ENCODE measurements at places on chromosomes 16 and 17.
A peak's percentile ranks its signal among the peaks of the same experiment; 100 is the strongest.

- no peak for DNase-seq
These were observed 74.0 kb downstream of the TANC2 start for GRCh38 chr17:63039899-63040602.

GRCh38 chr17:9368631-9369030 is 207.0 kb downstream of the STX8 start:
- DNase-seq = no peak

DNA sequence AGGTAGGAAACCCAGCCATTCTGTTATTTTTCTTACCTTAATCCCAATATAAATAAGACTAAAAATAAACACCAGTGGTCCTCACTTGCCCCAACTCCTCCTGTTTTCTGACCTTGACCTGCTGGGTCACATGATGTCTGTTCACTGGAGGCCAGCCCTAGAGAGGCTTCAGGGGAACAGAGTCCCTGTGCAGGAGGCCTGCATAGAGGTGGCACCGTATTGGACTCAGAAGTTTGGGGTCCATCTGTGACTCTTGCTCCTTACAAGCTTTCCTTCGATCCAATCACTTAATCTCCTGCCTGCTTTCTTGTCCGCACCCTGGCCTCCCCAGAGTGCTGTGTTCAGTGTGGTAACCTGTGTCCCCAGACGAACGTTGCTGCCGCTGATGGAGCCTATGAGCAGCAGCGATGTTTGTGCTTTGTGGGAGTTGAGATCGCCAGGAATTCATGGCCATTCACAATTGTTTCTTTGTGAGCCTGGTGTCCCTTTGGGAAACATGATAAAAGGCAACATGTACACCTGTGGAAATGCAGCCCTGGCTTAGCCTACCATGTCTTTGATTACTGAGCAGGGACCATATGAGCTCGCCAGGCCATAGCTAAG is 4.7 kb downstream of the IGSF6 start:
- no peak for DNase-seq

DNA sequence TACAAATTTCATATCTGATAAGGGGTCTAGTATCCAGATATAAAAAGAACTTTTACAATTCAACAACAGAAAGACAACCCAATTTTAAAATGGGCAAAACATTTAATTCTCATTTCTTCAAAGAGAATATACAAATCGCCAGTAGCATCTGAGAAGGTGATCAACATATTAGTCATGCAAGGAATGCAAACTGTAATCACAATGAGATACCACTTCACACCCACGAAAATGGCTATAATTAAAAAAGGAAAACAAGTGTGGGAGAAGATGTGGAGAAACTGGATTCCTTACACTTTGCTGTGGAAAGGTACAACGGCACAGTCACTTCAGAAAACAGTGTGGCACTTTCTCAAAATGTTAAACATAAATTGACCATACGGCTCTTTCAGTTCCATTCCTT is 168.2 kb downstream of the VPS53 start:
- DNase-seq = no peak

DNA sequence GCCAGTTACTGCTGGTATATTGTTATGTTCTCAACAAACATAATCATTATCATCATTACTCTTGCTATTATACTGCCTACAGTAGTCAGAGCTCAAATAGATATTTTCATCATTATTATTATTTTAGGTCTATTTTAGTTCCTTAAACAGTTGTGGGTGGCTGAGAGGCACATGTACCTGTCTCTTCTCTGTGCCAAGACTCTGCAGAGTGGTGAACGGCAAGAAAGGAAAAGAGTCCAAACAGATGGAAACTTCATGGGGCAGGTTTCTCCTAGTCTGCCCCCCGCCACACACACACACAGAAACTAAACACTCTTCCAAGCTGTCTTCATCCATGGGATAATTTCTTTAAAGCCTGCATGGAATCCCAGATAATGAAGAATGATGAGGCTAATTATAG is 77.7 kb upstream of the CLEC3A start:
- no peak for DNase-seq

GRCh38 chr16:2250652-2251295 is 613 bp downstream of the ECI1 start:
- DNase-seq = no peak

DNA sequence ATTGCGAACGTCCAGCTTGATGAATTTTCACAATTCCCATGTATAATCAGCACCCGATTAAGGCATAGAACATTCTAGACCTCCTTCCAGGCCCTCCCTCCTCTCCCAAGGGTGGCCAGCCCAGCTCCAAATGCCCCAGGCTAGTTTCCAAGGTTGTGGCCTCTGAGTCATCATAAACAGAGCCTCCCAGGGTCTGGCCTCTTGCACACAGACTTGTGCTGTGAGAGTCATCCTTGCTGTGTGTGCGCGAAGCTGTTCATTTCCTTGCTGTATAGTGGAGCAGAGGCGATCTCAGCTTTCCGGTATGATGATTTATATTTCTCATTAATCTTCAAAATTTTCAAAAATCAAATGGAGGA is 20.5 kb upstream of the JPH3 start:
- DNase-seq = peak; percentile 90

GRCh38 chr17:81388612-81389367 is 6.5 kb upstream of the BAHCC1 start:
- no peak for DNase-seq

DNA sequence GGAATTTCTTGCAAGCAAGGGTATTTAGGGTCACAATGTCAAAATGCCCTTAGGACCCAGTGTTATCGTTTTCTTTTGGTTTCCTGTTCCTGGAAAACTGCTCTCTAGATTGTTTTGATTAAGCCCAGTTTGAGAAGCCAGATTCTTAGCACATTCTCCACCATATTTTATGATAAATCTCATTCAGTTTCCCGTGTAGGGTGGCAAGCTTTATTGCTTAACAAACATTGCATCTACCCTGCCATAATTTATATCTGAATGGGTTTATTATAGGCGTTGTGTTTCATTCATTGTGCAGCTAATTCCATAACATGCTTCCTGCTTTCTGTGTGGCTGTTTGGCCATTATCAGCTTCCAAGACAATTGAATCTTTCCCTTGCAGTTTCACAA is 389.1 kb upstream of the DYNLRB2 start:
- no peak for DNase-seq

GRCh38 chr17:31506517-31506916 is 115.0 kb downstream of the RAB11FIP4 start:
- DNase-seq = no peak

- DNase-seq = peak; percentile 32
These were observed 1.2 kb downstream of the KCNJ16 start for GRCh38 chr17:70076189-70076588.

DNA sequence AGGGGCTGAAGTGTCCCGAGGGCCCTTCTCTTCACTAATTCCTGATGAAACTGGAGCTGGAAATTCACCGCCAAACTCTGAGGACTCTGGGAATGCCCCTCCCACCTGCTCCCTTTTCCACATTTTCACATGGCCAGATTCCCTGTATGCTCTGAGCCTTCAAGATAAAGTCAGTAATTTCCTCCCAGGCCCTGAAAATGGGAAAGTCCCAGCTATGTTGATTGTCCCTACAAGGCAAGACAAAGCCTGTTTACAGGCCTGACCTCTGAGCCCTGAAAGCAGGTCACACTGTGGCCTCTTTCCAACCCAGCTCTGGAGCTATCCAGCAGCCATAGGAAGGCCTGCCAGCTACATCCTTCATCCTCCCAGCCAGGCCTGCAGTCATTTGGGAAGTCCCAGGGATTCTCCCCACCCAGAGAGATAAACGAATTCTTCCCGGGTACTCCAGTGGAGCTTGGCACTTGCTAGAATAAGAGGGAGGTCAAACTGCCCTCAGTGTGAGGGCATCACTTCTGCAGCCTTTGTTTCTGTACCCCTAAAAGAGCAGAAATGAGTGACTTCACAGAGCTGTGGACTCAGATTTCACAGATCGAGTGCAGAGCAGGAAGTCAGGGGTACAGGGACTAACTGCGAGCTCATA is 19.6 kb upstream of the CCL2 start:
- DNase-seq = no peak

GRCh38 chr16:426115-426905 is 861 bp downstream of the RAB11FIP3 start:
- no peak for DNase-seq

DNA sequence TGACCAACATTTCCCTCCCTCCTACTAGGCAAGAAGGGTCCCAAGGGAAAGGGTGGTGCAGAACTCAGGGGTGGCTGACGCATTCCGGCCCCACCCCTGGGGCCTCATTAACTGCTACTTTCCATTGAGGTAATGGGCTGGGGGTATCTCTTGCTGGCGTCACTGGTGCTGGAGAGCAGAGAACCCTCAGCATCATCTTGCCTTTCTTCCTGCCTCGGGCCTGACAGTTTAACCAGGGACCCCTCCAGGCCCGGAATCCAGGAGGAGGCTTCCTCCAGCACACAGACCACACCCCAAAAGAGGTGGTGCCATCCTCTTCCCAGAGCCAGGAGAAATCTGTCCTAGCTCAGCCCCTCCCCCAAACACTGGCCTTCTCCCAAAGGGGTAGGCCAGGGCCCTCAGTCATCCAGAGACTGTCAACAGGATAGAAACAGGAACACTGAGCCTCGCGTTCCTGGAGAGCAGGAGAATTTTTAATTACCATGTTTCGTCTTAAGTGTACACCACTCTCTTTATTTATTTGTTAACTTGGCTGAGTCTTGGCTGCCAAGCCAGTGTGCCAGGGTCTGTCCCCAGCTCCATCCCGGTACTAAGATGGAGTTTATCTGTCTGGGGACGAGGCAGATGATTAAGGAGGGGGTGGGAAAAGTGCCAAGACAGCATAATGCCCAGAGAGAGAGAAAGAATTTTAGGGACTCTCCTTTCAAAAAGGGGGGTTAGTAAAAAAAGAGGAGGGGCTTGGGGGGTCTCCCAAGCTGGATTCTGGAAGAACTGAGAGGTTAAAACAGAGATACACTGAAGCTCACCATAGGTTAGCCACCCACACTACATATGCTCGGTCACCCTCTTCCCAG is 5.1 kb downstream of the ETV4 start:
- DNase-seq = no peak

DNA sequence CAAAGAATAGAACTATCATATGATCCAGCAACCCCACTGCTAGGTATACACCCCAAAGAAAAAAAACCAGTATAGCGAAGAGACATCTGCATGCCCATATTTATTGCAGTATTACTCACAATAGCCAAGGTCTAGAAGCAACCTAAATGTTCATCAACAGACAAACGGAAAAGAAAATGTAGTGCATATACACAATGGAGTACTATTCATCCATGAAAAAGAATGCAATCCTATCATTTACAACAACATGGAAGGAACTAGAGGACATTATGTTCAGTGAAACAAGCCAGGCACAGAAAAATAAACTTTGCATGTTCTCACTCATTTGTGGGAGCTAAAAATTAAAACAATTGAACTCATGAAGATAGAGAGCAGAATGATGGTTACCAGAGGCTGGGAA is 55.3 kb downstream of the WDR59 start:
- DNase-seq = no peak

DNA sequence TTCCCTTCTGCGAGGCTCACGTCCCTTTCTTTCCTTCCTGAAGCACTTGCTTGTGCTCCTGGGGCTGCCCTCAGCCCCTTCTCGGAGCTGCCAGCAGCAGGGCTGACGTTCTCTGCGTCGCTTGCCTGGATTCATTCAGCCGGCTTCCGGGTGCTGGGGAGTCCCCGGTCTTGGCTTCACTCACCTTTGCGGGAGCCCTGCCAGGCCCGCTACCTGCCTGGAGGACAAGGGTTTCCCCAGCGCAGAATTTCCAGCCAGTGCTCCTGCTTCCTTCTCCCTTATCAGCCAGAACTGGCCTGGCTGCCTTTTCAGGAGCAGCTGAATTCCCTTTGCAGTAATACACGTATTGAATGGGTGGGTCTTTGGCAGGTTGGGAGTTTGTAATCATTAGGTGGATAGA is 22.1 kb upstream of the IL17C start:
- DNase-seq = no peak

Data from foreskin melanocyte (primary cell).